Effector memory CD8-positive, alpha-beta T cell (primary cell): ENCODE measurements at places on chromosomes 6 and 20.

- peak overlapping the region; percentile 50 for H3K27ac ChIP-seq
- no peaks in the 10 kb centered on the region for H3K27me3 ChIP-seq
- peaks cover 62% of the 10 kb centered on the region for H3K4me1 ChIP-seq
Observed at GRCh38 chr6:138971601-138972000, 16.5 kb downstream of the REPS1 start.

DNA sequence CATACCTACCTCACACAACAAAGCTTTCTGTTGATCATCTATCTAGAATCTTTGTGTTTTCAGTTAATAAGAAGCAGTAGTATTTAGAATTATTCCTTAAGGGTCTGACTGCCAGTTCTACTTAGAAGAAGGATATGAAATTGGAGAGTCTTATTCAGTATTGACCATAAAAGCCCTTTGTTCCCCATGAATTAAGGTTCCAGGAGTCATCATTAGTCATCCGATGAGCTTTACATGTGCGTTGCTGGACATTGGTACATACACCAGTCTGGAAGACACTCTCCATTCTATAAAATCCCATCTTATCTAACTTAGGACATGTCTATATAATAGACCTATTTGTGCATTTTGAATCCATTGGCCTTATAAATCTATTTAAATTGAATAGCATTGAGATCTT is 34.4 kb upstream of the RNF217 start:
- no peak overlapping the region for H3K27ac ChIP-seq
- no peaks in the 10 kb centered on the region for H3K4me1 ChIP-seq
- H3K27me3 ChIP-seq: no peaks in the 10 kb centered on the region
- DNase-seq: no peak

- peaks cover 6% of the 10 kb centered on the region for H3K36me3 ChIP-seq
- no peak overlapping the region for H3K4me3 ChIP-seq
- H3K27me3 ChIP-seq: no peaks in the 10 kb centered on the region
Observed at GRCh38 chr6:5778317-5778857, 228.3 kb downstream of the NRN1 start.

DNA sequence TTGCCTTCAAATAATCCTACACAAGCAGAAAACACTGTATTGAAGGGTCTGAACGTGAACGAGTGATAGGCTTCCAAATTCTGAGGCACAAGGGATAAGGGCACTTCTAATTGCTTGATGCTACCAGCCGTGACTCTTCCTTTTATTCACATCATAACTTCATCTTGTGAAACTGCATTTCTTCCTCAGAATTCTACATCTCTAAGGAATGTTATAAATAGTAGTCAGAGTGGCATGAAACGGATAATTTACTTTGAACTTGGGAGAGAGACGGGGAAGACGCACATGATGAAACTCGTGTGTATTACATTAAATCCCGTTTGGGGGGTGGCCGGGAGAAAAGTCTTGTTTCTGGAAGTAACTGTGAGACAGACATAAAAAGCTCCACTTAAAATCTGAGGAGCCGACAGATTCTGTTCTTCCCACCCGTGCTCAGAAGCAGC is 754 bp downstream of the HDDC2 start:
- H3K4me3 ChIP-seq: peak overlapping the region; percentile 92
- peaks cover 44% of the 10 kb centered on the region for H3K4me1 ChIP-seq
- H3K27me3 ChIP-seq: peaks cover 13% of the 10 kb centered on the region
- DNase-seq: no peak

DNA sequence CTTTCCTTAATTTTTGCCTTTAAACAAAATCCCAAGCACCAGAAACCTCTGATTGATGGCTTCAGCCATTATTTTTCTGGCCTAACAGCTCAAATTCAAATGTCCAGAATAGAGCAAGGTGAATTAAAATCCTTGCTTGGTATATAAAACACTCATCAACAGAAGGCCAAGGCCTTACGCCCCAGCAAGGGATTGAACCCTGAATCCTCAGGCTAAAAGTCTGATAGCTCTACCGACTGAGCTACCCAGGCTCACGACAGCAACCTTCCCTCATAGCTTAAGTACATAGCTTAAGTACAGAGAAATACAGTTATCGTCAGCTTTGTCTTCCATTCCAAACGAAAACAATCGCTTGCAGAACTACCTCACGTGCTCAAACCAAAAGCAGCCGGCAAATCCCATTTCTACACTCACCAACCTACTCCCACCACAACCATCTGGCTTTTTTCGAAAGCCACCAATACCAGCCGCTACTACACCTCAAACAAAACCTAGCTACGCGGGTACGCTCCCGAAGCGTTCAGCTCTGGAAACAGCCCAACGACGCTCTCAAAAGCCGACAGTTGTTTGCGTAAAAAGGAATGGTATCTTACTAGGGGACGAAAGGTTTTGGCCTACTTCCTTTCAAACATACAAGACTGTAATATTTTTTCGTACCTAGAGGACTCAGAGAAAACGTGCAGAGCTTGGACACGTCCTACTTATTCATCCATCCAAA is 167.5 kb downstream of the GPX5 start:
- H3K36me3 ChIP-seq: peaks cover 6% of the 10 kb centered on the region
- H3K4me1 ChIP-seq: peaks cover 3% of the 10 kb centered on the region
- no peak for DNase-seq
- H3K4me3 ChIP-seq: no peak overlapping the region
